Caco-2 (cell line): ENCODE measurements at places on chromosomes 5 and 9. TPM values are rescaled to one million over a fixed set of nuclear protein-coding genes. Genes with fewer than 3 reads are reported as not detected.

GRCh38 chr5:176876506-176877431 is 22.4 kb downstream of the HK3 start:
- no peak for DNase-seq

GRCh38 chr9:137405677-137406081 is 17.3 kb downstream of the EXD3 start:
- no peak for DNase-seq

The SHB gene
- 18.3 and 18.4 TPM in 2 replicates for total RNA-seq

DNA sequence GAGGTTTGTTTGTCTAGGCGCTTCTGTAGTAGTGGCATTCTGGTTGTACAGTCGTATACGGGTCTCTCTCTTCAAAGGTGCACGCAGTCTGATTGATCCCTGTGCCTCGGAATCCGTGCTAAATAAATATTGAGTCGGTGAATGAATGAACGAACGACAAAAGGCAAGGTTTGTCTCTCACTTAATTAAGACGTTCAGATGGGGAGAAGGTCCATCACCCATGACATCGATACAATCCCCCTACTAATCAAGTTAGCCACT is 500 bp upstream of the CREBRF start:
- DNase-seq = no peak

DNA sequence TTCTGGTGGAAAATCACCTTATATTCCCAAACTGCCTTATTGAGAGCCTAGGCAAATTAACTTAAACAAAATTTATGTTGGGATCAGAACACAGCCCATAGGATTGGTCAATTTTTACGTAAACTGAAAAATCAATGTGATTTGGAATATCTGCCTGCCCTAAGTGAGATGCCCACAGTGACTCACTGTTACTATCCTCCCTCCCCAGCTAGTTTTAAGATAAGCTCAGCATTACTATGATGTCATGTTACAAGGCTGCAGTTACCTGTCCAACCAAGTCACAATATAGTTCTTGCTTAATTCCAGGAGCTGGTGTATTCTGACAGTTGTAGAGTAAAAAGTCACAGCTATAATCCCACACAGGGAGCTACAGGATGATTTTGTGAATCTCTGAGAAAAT is 23.1 kb downstream of the SKP1 start:
- no peak for DNase-seq

DNA sequence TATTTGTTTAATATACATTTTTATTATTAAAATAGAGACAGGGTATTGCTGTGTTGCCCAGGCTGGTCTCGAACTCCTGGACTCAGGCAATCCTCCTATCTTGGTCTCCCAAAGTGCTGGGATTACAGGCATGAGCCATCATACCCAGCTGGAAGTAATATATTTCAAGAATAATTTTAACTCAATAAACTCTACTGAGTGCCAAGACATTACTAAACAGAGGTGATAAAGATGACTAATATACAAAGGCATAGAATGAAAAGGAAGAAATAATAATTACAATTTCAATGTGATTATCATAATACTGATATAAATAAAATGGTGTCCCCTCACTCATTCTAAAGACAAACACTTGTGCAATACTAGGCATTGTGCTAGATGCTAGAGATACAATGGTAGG is 13.9 kb downstream of the GOLPH3 start:
- DNase-seq = no peak

The SH3TC2 gene
- 5.3 and 5.8 TPM in 2 replicates for total RNA-seq

The TERT gene
- total RNA-seq = 5.1 and 6.1 TPM in 2 replicates
